D721Med (cell line): ENCODE measurements at places on chromosomes 13 and 19.
A peak's percentile ranks its signal among the peaks of the same experiment; 100 is the strongest.

- peak; percentile 36 for DNase-seq
These were observed 42.5 kb downstream of the IRS2 start for GRCh38 chr13:109743706-109744453.

DNA sequence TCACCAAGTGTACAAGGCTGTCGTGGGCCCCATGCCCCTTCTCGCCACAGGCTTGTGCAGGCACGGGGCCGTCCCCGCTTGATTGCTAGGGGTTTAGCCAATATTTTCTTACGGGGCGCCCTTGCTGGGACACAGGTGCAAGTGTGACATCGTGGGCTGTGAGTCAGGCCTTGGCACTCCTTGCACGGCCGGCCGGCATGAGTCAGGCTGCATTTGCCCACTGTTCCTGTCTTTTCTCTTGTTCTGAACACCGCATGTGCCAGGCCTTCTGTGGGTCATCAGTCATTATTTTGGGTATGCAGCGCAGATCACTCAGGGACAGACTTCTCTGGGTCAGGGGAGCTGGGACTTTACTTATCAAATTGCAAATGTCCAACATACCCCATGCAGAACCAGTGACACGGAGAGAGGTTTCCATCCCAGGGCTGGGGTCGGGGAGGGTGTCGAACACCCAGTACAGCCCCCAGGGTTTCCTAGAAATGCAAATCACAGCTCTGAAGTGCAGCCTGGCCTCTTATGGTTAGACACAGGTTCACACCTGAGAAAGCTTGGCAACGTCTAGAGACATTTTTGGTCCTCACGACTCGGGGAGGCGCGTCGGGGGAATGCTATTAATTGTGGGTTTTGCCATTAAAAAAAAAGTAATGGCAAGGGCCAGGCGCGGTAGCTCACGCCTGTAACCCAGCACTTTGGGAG, 22.5 kb upstream of the KLF2 start:
- no peak for DNase-seq

DNA sequence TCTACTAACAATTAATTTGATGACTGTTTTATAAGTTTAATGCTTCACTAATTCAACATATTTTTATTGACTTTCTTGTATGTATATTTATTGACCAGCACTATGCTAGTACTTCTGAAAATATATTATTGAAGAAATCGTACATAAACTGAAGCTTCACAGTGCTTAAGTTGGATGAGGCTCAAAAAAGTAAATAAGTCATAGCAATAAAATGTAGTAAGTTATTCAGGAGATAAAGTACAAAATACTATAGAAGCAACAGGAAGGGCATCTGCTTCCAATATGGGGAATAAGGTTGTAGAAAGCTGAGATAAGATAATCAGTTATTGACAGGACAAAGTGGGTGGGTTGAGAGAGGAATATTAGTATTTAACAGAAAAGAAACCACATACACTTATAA, 944.9 kb upstream of the MIR17HG start:
- DNase-seq: no peak

DNA sequence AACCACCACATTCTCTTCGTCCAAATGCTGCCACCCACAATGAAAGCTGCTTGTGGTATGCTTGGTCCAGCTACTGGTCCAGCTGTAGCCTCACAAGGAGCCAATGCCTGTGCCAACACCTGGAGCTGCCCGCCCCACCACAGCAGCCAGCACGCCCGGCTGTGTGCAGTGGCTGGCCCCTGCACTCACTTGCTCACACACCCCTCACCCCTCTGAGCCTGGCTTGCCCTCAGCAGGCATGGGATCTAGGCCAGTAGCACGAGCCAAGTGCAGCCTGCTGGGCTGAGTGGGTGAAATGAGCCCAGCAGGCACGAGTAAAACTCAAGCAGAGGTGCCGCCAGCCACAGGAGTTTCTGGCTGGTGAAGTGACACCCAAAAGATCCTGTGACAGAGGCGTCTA, 2096.4 kb upstream of the PCDH20 start:
- no peak for DNase-seq

DNA sequence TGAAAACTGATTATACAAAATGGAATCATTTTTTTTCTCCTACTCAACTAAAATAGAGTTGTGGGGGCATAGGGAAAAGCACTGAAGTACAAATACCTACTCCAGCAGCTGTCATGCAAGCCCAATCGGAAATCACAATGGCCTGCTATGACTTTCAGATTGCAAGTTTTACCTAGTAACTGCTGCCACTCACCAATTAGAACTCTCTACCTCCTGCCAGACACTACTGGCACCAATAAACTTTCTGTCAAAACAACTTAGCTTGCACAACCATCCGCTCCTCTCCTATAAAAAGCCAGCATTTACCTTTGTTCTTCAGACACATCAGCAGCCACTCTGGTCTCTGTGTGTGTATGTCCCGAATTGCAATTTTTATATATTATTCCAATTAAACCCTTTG, 9.3 kb upstream of the TRPC4 start:
- DNase-seq: no peak

- no peak for DNase-seq
These were observed 5.4 kb upstream of the LRFN1 start for GRCh38 chr19:39325778-39326665.

DNA sequence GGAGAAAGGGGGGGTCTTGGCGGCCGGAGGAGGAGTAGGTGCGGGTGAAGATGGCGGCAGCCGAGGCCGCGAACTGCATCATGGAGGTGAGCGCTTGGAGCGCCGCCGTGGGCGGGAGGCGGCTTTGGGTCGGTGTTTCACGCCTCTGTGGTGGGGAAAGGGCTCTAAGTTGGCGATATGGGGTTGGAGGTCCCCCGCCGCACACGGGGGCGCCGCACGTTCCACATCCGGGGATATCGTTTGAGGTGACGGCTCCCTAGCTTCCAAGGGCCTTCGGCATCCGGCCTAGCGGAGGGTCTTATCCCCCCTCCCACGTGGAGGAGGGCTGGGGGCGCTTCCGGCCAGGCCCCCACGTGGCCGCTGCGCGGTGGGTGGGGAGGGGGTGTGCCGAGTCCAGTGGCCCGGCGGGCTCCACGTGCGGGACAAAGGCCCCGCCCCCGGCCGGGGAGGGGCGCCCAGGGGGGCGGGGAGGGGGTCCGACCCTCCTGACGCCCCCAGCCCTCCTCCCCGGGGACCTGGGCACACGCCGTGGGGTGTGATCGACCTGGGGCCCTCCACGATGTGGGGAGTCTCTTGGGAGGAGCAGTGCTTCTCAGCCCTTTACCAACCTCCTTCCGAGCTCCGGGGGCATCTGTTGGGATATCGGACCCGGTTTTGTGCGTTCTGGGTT, at the start of gene PRMT1:
TSS of gene PRMT1 (plus strand) at position 41 of the 670 bp plus-strand sequence. CDS start at position 51, 10 bp downstream.
- no peak for DNase-seq

DNA sequence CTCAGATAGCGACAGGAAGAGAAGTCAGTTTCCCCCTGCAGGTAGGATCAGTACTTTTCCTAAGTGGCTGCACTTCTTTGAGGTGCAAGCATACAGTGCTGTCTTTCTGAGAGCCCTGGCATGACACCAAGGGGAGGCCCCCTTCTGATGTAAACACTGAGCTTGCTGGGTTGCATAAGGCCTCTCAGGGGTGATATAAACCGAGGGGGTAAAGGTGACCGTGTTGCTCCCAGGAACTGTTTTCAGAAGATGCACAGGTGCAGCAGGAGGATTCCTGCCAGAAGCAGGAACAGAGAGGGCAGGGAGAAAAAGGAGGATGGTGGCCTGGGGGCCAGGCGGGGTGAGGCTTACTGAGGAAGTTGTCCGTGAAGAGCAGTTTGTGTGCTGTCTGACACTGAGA, 74.0 kb upstream of the ZNF30 start:
- DNase-seq: no peak

- DNase-seq: no peak
These were observed 63.1 kb downstream of the DLEU7 start for GRCh38 chr13:50780201-50781015.

- DNase-seq: no peak
These were observed 8.6 kb upstream of the BCAT2 start for GRCh38 chr19:48819366-48819816.

GRCh38 chr13:32136061-32136460, 104.5 kb downstream of the FRY start:
- DNase-seq: no peak

DNA sequence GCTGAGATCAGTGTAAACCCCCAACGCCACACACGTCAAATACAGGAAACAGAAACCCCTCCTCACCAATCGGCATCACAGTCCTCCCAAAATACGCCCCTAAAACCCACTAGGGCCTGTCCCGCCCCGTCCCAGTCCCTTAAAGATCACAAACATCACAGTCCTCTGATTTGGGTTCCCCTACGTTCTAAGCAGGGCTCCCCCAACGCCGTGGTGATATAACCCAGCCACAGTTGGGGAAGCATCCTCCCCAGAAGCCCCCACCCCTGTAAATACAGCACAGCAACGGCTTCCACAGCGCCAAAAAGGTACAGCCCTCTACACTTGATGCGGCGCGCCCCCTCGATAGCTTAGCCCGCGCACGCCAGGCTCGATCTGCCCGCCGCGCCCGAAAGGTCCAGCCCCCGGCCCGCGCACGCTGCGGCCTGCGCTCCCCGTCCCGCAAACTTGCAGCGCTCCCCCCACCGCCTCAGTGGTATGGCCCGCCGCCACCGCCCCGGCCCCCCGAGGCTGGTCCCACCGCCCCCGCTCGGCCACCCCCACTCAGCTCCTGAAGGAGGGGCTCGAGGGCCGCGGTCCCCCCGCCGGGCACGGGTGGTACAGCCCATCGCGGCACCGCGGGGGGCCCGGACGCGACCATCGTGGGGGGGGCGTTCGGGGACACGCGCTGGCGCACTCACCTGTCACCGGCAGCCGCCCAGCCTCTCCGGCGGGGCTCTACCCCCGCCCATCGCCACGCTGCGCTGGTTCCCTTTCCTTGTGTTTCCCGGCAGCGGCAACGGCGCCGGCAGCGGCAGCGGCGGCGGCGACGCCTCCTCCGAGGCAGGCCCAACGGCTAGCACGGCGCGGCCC, at the start of gene AKT2:
TSS of gene AKT2 (minus strand) at position 845 of the 852 bp plus-strand sequence. CDS start 20,078 bp downstream, outside the sequence.
- DNase-seq: no peak

- DNase-seq: no peak
These were observed 42.9 kb upstream of the POMP start for GRCh38 chr13:28615916-28616446.

GRCh38 chr13:36629057-36629385, 44.8 kb upstream of the SERTM1 start:
- DNase-seq: no peak

DNA sequence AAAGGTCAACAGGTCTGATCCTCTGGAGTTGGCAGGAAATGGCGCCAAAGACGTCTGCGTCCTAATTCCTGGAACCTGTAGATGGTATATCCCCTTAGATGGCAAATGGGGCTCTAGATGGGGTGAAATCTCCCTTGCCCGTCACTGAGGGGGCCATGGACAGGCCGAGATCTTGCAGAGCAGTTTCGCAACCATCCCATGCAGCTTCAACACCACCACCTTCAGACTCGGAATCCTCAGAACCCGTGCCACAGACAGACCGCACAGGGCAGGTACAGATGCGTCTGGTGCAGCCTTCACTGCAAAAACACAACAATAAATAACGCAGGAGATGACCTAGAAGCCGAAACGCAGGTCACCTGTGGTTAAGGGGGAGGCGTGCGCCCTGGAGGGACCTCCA, 17.7 kb downstream of the REXO1 start:
- DNase-seq: no peak

- no peak for DNase-seq
These were observed at the start of gene EML2 for GRCh38 chr19:45638930-45639729. EML2 (minus strand) TSS chr19:45639397; CDS start chr19:45639376, 21 bp downstream.

GRCh38 chr19:10713317-10713716, 4.6 kb upstream of the DNM2 start:
- no peak for DNase-seq
